ENCODE measurements at places on chromosomes 6 and 20.

GRCh38 chr6:78489874-78490273, 377.5 kb upstream of the IRAK1BP1 start:
- H3K36me3 ChIP-seq = no peaks in the 10 kb centered on the region
- no peak for DNase-seq
- no peaks in the 10 kb centered on the region for H3K27me3 ChIP-seq

DNA sequence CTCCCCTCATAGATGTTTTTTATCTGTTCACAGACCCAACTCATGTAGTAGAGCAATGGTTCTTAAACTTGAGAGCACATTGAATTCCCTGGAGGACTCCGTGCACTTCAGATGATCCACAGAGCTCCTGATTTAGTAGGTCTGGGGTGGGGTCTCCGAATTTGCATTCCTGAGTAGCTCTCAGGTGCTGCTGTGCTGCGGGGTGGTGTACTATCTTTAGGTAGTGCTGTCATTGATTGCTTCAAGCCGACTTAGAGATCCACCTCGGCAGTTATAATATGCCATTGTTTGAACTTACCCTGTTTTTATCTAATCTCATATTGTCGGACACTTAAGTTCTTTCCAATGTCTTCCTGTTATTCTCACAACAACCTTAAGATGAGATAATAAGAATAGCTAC, 45.0 kb downstream of the BMP2 start:
- H3K27me3 ChIP-seq = peaks cover 16% of the 10 kb centered on the region
- H3K4me1 ChIP-seq = no peaks in the 10 kb centered on the region
- H3K27ac ChIP-seq = no peak overlapping the region
- no peaks in the 10 kb centered on the region for H3K36me3 ChIP-seq

- H3K36me3 ChIP-seq = no peaks in the 10 kb centered on the region
- DNase-seq = no peak
- H3K4me1 ChIP-seq = peaks cover 8% of the 10 kb centered on the region
- no peak overlapping the region for H3K4me3 ChIP-seq
These were observed 763.6 kb downstream of the TENT5A start for GRCh38 chr6:80988892-80989291.

GRCh38 chr6:28658475-28659249, 133.0 kb downstream of the GPX5 start:
- H3K4me3 ChIP-seq = peak overlapping the region; percentile 94
- peaks cover 27% of the 10 kb centered on the region for H3K27me3 ChIP-seq
- H3K27ac ChIP-seq = peak overlapping the region; percentile 93

GRCh38 chr6:160513836-160514235, 150.2 kb downstream of the LPA start:
- no peak overlapping the region for H3K4me3 ChIP-seq
- no peaks in the 10 kb centered on the region for H3K4me1 ChIP-seq
- H3K36me3 ChIP-seq = no peaks in the 10 kb centered on the region
- no peak overlapping the region for H3K27ac ChIP-seq

GRCh38 chr6:16082361-16082760, 46.5 kb upstream of the MYLIP start:
- H3K4me3 ChIP-seq = no peak overlapping the region
- H3K36me3 ChIP-seq = no peaks in the 10 kb centered on the region
- no peak for DNase-seq
- peaks cover 5% of the 10 kb centered on the region for H3K27me3 ChIP-seq
- H3K27ac ChIP-seq = no peak overlapping the region

DNA sequence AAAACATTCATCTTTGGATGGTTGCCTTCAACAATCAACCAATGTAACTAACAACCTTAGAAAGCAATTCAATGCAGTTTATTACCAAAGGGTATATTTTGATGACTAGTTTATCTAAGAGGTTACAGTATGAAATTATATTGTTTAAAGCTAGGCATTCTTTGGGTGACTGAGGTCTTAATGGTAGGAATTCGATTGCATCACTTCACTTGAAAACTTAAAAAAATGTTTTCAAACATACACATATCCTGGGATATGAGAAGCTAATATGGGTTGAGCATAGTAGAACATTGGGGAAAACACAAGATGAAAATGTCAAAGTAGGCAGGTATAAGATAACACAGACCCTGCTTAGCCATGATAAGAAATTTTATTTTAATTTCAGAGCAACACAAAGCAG, 144.6 kb upstream of the BMP5 start:
- H3K4me3 ChIP-seq = no peak overlapping the region
- H3K4me1 ChIP-seq = peaks cover 2% of the 10 kb centered on the region
- no peak overlapping the region for H3K27ac ChIP-seq
- no peaks in the 10 kb centered on the region for H3K36me3 ChIP-seq
- no peaks in the 10 kb centered on the region for H3K27me3 ChIP-seq

DNA sequence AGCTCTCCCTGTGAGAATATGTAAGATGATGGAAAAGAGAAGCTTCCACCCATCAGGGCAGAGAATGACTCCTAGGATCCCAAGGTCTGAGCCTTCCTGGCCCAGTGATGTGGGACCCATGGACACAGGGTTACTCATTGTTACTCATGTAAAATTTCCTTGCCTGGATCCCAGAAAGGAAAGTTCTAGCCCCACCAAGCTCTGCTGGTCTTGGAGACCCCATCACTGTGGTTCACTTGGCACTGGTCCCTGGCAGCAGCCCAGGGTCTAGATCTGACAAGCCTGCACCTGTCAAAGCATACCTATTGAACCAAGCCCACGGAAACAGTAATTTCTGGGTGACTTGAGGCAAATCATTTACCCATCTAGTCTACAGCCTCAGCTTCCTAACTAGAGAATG, 22.1 kb downstream of the MDGA1 start:
- H3K4me3 ChIP-seq = no peak overlapping the region
- peaks cover 6% of the 10 kb centered on the region for H3K4me1 ChIP-seq
- peaks cover 7% of the 10 kb centered on the region for H3K27me3 ChIP-seq
- H3K36me3 ChIP-seq = no peaks in the 10 kb centered on the region

DNA sequence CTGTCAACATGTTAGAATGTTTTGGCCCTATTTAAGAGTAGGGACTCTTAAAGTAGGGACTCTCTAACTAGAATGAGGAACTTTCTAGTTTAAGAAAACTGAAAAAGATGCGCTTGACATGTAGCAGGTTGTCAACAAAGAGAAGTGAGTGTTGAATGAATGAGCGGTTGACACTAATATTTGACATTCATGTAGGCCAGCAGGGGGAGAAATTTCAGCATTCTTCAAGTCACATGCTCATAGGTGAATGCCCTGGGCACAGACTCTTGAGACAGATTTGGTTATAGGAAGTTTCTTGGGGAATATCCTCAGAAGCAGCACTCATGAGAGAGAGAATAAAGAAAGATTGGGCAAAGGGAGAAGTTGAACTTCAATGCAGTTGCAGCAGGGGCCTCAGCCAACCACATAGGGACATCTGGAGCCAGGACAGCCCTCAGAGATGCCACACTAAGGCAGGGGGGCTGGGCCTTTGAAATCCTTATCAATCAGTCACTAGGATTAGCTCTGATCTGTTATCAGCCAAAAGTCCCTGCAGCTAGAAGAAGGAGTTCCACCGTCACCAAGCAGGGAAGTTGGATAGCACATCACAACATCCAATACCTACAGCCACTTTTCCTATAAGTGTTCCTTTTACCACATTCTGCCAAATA, 145.1 kb upstream of the FKBP1C start:
- H3K4me1 ChIP-seq = no peaks in the 10 kb centered on the region
- H3K27me3 ChIP-seq = no peaks in the 10 kb centered on the region
- no peak overlapping the region for H3K4me3 ChIP-seq

GRCh38 chr20:52056203-52057062, 135.1 kb downstream of the ZFP64 start:
- peaks cover 10% of the 10 kb centered on the region for H3K36me3 ChIP-seq
- no peak overlapping the region for H3K27ac ChIP-seq
- H3K4me1 ChIP-seq = no peaks in the 10 kb centered on the region
- no peaks in the 10 kb centered on the region for H3K27me3 ChIP-seq

DNA sequence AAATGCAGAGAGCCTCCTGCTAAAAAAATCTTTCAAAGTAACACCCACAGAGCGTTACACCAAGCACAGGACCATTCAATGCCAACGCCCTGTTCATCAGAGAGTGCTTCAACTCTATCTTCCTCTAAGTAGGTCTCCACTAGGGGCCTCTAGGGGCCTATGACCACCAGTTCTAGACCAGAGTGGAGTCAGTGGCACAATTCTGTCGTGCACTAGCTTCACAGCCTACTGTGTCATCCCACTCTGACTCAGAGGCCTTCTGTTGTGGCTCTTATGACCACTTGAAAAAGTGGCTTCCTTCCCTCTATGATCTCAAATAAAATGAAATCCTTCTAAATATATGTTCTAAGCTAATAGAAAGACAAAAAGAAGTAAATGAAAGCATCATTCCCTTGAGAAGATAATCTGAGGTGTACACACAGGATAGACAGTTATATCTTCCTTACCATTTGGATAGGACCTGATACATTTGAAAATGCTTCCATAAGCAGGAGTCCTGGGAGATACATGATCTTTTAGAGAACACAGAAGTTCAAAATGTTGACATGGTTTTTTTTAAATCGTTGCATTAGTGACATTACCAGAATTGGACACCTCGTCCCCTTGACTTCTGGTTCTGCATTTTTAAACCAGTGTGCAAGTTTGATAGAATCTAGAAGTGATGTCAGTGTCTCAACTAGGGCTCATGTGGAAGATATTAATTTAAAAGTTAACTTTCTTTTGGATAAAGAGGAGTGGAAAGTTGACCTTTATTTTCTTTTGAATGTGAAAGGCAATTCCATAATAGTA, 151.9 kb downstream of the SH3BGRL2 start:
- H3K4me3 ChIP-seq = no peak overlapping the region
- no peak for DNase-seq
- H3K36me3 ChIP-seq = no peaks in the 10 kb centered on the region

DNA sequence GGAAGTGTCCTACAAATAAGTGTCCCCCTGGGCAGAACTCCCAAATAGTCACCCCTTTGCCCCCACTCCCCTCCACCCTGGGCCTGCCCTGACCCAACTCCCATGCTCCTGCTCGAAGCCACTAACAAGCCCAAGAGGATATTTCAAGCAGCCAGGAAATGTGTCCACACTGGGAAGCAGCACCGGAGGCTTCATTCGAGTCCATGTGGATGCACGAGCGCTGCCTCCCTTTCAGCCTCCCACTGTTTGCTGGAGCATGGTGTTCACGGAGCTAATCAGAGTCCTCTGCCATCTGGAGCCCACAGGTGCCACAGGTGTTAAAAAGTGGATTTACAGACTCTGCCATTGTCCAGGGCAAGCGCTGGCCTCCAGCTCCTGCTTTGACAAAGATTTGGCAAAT, 177.6 kb downstream of the TTLL2 start:
- H3K4me1 ChIP-seq = no peaks in the 10 kb centered on the region
- no peaks in the 10 kb centered on the region for H3K36me3 ChIP-seq
- H3K27ac ChIP-seq = no peak overlapping the region
- no peak overlapping the region for H3K4me3 ChIP-seq
- DNase-seq = no peak

DNA sequence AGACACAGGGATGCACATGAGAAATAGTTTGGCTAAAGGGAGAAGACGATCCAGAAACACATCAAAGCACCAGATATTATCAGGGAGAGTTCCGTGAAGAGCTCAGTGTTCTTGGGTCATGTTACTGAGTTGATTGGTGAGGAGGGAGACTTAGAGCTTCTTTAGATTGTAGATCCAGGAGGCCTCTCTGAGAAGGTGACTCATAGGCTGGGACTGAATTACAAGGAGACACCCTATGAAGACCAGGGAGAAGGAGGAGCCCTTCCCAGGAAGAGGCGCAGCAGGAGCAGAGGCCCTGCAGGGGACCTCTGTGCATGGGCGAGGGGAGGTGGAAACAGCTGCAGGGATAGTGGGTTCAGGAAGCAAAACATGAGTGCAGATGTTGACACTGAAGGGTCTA, 196.5 kb downstream of the SLC24A3 start:
- peak overlapping the region; percentile 0 for H3K27ac ChIP-seq
- DNase-seq = no peak
- H3K27me3 ChIP-seq = no peaks in the 10 kb centered on the region
- no peak overlapping the region for H3K4me3 ChIP-seq
- H3K36me3 ChIP-seq = no peaks in the 10 kb centered on the region
